ENCODE measurements at places on chromosomes 12 and 14.

DNA sequence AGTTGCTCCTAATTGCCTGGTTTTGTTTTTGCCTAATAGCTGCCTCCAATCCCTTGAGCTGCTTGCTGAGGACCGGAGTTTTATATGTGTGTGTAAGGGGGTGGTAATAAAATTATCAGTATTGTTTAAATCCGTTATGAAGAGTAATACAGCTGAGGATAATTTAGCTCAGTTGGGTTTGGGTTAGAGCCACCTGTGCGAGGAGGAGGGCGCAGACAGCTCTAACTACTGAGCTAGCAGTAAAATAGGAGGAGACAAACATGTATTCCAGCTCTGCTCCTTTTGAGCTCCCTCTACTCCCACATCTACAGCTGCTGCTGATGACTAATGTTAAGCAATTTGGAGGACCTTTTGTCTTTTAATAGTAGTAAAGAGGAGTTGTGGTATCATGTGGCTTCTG is 61.5 kb downstream of the SPATS2 start:
- no peak for DNase-seq

- no peak for DNase-seq
Observed at GRCh38 chr14:68297876-68298468, 478.4 kb downstream of the RAD51B start.

DNA sequence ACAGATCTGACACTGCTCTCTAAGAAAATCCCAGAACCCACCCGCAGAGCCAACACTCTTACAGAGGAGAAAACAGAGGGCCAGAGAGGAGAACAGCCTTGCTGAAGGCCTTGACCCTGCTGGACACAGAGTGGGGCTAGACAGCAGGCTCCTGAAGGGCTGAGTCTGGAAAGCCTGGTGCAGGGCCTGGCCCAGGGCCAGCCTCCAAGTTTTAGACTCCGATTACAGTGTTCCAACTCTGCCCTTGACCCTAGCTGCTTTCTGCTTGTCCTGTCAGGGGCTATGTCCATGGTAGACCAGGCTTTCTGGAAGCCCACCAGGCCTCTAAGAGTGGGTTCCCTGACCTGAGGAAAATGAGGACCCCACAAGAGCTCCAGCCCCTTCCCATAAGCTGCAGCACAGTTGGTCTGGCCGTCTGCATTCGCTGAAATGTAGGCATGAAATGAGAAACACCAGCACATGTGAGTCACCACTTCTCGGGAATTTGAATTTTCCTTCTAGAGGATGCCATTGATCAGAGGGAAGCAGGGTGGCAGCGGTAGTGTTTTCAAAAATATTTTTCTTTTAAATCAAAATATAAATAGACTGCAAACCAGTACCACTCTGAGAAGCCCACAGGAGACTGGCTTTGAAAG is 154.4 kb downstream of the CALM1 start:
- DNase-seq = no peak

- no peak for DNase-seq
Observed at GRCh38 chr12:103431950-103432349, 63.8 kb downstream of the C12orf42 start.

GRCh38 chr14:38950676-38951075 is 152.4 kb downstream of the SEC23A start:
- no peak for DNase-seq

GRCh38 chr12:21774358-21775132 is at the start of gene KCNJ8:
Gene KCNJ8 (minus strand): TSS chr12:21774706. CDS start chr12:21773616, 1,090 bp downstream.
- peak; percentile 43 for DNase-seq

- no peak for DNase-seq
Observed at GRCh38 chr14:20503898-20504297, 1.4 kb upstream of the RNASE10 start.

- no peak for DNase-seq
Observed at GRCh38 chr14:68315081-68315480, 477.8 kb downstream of the ZFP36L1 start.

- DNase-seq = no peak
Observed at GRCh38 chr12:115232455-115233156, 548.6 kb upstream of the TBX3 start.

DNA sequence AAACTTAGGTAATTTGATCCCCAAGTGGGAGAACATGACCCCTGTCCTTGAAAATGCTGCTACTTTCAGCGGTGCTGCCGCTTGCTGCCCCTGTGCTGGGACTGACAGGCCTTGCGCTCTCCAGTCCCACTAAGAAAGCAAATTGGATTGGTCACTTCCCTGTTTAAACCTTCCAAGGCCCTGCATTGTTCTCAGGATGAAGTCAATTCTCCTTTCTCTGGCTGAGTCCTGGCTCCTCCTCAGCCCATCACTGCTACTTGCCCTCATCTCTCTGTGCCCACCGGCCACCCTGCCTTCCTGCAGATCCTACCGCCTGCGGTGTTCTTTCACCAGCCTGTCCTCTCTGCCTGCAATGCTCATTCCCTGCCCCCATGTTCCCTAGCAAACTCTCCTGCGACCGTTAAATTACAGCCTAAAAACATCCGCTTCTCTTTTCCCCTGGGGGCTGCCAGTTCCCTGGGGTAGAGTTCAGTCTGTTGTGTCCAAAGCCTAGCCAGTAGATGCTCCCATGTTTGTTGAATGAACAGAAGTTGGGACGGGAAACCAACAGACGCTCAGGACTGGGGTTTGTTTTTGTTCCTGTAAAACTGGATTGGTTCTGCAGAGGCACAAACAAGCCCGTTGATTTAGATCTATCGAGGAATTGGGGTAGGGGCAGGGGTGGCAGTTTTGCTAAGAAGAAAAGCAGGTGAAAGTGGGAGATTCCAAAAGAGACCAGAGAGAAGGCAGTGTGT is 127.3 kb upstream of the HIF1A start:
- DNase-seq = no peak

DNA sequence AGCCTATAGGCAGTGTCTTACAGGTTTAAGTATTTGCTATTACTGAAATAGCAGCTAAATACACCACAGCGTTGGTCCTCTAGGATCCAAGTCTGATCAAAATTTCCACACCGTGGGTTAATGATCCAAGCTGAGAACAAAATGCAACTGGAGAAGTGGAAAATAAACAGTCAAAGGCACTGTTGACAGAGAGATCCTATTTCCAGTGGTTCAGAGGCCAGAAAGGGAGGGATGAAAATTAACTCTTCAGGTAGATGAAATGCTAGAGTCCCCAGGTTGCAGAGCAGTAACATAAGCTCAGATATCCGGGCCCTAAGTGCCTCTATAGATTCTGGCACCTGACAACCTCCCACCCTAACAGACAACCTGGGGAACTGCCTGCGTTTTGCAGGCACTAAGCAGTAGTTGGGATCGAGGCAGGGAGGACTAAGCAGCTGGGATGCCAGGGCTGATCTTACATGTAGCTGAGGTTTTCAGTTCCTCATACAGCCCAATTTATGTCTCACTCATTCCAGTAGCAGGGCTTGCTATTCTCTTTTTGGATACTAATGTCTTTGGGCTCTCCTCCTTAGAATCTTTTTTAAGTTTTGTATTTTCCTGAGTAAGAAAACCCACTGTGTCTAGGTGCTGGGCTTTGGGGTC is 42.7 kb upstream of the CRACR2A start:
- no peak for DNase-seq

DNA sequence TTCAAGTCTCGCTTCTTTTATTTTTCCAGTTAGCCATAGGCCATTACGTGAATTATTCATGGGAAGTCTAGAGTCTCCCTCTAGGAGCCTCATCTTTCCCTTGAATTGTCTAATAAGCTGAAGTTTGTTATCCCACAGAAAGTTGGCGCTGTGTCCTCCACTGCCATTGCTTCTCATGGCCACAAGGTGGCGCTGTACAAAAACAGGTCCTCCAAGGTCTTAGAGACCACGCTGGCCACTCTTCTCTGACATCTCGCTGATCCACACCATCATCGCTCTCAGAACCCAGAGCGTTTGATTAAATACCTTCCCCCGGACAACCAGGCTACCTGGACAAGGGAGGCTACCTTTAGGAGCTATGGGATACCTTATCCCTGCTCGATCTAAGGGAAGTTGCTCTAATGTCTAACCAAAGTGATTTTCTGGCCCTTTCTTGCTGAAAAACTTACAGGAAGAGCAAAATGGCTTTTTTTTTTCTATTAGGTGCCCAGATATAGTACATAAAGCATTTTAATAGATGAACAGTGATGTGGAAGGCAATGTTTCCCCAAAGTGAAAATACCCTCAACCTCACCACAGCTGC is 110.0 kb downstream of the CCDC60 start:
- DNase-seq = no peak

- no peak for DNase-seq
Observed at GRCh38 chr14:29274890-29275596, 508.5 kb downstream of the FOXG1 start.

GRCh38 chr12:59973515-59973914 is 377.7 kb downstream of the SLC16A7 start:
- DNase-seq = no peak

GRCh38 chr14:66982247-66982646 is 207.0 kb upstream of the GARIN2 start:
- DNase-seq = no peak

- DNase-seq = no peak
Observed at GRCh38 chr14:103260629-103261124, 73.4 kb upstream of the EIF5 start.

GRCh38 chr12:41967668-41968500 is 176.8 kb downstream of the GXYLT1 start:
- DNase-seq = peak; percentile 36

DNA sequence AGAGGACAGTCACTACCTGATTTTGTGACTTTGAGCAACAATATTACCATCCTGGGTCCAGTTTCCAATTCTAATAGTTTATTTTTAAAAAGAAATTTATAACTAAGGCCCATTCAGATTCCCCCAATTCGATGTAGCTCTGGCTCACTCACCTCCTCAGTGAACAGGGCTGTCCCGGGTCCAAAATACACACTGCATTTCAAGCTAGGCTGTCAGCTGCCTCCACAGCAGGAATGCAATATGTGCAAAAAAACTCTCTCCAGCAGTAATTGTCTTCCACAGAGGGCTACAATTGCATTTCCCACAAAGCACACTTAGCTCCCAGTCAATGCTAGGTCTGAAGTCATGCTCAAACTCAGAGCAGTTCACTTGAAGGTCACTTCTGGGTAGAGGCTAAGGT is 39.3 kb upstream of the ZNF641 start:
- no peak for DNase-seq

GRCh38 chr12:14905269-14906004 is 19.8 kb upstream of the MGP start:
- DNase-seq = no peak

DNA sequence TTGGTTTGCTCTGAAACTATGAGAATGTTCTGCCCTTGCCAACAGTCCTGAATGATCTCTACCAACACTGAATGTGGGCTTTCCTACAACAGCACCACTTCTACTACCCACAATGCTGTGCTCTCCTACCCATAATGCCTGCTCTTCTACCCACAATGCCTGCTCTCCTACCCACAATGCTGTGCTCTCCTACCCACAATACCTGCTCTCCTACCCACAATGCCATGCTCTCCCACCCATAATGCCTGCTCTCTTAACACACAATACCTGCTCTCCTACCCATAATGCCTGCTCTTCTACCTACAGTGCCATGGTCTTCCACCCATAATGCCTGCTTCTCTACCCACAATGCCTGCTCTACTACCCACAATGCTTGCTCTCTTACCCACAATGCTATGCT is 92.3 kb downstream of the KCNK13 start:
- no peak for DNase-seq

DNA sequence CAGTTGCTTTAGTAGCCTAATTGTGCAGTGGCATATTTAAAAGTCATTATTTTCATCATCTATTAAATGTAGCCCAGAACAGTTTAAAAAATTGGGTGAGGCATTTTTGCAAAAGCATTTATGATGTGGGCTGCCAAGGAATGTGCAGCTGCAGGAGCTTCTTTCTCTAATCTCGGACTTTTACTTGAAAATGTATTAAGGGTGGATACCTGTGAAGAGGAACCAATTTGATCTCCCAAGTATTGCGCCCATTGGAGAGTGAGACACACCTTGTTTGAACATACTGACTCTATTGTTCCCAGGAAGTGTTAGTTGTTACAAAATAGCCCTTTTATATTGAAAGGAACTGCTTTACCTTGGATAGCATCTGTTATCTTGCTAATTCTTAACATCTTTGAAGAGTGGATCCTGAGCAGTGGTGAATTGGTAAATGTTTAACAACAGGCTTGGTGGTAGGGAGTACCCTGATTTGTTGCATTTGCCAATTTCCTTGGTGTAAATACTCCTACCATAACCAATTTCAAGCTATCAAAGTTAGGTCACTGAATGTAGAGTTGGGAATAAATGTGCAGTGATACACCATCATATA is 42.5 kb upstream of the HMGA2 start:
- DNase-seq = no peak

All from omental fat pad (tissue), 4 donors.